Right cardiac atrium (tissue), 5 donors: ENCODE measurements at places on chromosomes 13 and 19.
A peak's percentile ranks its signal among the peaks of the same experiment; 100 is the strongest.

DNA sequence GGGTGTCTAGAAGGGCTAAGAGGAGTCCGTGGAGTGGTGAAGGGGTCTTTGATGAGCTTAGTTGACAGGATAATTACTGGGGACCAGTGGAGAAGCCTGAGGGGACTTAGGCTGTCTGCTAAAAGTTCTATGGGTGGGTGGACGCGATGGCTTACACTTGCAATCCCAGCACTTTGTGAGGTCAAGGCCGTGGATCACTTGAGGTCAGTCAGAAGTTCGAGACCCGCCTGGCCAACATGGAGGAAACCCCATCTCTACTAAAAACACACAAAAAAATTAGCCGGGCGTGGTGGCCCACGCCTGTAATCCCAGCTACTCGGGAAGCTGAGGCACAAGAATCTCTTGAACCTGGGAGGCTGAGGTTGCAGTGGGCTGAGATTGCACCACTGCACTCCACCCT lies 2.8 kb upstream of the GSK3A start:
- DNase-seq: no peak

DNA sequence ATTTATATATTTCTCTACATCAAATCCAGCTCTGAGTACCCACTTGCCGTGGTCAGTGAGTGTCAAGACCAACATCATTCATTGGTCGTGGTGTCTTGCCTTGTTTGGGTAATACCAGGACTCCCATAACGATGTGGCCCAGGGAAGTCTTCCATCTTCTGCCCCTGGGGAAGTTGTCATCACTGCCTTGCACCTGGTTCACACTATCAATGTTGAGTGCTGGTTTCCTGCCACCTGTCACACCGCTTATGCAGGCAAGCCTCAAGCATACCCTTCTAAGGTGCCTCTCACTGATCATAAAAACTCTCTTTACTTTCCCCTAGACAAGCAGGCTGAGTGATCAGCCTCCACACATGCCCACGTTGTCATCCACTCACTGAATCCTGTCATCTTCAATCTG lies 382.4 kb downstream of the KCTD12 start:
- DNase-seq: no peak

DNA sequence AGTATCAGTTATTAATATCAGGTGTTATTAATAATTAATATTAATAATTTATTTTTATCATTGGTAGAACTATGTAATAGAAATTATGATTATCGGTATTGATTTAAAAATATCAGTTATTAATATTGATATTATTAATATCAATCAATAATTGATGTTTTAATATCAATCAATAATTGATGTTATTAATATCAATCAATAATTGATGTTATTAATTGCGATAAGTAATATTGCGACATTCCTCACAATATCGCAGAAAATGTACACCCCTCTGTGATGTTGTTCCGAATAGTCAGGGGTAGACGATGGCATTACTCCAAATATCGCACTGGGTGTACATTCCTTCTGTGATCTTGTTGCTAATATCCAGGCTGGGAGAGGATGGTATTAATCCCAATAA lies 3.7 kb upstream of the RGCC start:
- DNase-seq: no peak

DNA sequence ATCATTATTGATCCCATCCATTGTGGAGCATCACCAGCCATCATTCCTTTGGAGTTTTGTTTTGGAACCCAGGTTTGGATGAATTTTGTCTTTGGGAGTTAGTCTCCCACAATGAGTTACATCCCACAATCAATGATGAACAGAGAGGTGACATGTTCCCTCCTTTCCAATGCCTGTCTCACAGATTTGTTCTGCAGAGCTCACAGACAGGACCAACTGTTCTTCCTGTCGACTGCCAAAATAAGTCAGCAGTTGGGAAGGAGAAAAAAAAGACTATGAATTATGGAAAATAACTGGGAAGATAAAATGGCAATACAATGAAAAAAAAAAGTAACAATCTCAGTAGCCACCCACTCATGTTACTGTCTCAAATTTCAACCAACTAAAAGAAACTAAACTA lies 489.1 kb downstream of the MYO16 start:
- DNase-seq: no peak

- no peak for DNase-seq
Observed at GRCh38 chr19:46218160-46218559, 11.4 kb upstream of the IGFL1 start.

- DNase-seq: peak; percentile 95
Observed at GRCh38 chr19:41218615-41219507, at the start of gene AXL. AXL (plus strand) TSS chr19:41219223; CDS start chr19:41219393, 170 bp downstream.

- no peak for DNase-seq
Observed at GRCh38 chr13:114129649-114130062, 2.8 kb downstream of the RASA3 start.

DNA sequence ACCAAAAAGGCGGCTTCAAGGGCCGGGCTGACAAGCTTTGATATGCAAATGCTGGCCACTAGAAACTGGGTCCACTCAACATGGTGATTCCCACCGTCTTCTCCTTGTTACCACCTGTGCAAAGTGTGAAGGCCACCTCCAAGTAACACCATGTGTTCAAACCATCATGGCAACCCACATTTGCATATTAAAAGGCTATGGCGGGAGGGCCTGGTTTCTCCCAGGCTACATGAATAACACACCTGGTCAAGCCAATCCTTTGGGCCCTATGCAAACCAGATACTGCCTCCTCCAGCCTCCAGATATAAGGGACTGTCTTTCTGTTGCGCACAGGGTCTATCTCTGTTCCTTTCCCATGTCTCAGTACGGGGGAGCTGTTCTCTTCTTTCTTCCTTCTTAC lies 36.6 kb upstream of the ZSCAN5A start:
- DNase-seq: no peak

- no peak for DNase-seq
Observed at GRCh38 chr13:52677823-52678222, 25.2 kb downstream of the SUGT1 start.

DNA sequence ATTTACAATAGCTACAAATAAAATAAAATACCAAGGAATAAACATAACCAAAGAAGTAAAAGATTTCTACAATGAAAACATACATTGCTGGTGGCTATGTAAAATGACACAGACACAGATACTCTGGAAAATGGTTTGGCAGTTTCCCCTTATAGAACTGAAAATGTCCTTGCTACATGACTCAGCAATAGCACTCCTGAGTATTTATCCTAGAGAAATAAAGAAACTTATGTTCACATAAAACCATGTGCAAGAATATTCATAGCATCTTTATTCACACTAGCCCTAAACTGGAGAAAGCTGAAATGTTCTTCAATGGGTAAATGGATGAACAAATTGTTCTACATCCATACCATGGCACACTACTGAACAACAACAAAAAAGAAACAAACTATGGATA lies 100.2 kb upstream of the RFC3 start:
- no peak for DNase-seq

DNA sequence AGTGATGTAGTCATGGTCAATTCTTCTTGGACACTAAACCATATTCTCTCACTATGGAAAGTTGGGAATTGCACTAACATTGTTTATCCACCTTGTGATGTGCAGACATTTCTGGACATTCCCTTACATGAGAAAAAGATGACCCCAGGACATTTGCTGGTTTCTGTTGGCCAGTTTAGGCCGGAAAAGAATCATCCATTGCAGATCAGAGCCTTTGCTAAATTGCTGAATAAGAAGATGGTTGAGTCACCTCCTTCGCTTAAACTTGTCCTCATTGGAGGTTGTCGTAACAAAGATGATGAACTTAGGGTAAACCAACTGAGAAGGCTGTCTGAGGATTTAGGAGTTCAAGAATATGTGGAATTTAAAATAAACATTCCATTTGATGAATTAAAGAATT lies at the start of gene UTP14C:
Gene UTP14C (plus strand): TSS at position 211 of the 400 bp plus-strand sequence. CDS start 4,114 bp downstream, outside the sequence.
- no peak for DNase-seq

DNA sequence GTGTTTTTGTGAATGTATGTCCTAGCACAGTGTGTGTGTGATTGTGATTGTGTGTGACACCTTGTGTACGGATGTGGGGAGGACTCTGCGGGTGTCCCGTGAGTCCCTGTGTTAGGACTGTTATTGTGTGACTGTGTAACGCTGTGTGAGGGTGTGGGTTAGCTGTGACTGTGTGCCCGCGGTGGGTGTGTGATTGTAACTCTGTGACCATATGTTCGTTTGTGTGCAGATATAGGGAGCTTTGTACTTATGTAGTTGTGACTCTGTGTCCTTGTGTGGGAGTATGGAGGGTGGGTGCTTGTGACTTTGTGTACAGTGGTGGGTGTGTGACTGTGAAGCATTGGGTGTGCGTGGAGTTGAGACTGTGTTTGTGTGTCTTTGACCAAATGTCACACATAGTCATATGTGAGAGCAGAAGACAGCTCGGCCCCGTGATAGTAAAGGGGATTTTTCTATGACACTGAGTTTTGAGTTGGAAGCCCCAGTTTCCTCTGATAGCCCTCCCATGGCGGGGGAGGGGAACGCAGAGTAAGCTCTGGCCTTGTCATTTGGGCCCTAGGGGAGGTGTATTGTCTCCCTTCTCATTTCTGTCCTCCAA lies 949 bp upstream of the ZNF260 start:
- DNase-seq: no peak

- DNase-seq: no peak
Observed at GRCh38 chr19:245457-245856, 45.7 kb downstream of the PLPP2 start.

DNA sequence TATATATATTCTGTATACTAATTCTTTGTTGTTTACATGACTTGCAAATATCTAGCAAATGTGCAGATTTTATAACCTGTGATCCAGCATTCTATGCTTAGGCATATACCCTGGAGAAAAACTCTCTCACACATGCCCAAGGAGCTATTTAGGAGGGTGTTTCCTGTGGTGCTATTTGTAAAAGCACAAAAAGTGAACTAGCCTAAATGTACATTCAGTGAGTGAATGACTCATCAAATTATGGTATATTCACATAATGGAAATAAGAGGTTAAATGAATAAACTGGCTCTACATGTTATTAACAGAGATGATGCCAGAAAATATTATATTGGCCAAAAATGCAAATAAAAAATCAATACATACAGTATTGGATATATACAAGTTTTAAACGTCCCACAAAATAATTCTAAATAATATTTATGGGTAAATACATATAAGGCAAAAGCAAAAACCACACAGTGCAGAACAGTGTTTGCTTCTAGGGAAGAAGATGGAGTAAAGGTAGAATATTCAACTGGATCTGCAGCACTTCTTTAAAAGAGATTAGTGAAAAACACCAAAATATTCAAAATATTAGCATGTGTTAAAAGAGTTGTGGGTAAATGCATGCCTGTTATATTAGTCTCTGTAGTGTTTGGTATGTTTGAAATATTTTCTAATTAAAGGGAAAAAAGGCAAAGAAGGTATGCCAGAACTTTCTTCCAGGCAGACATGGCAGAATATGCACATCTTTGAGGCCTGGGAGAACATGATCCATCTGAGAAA lies 344.7 kb downstream of the KLF5 start:
- no peak for DNase-seq

- no peak for DNase-seq
Observed at GRCh38 chr13:97027162-97027554, 32.9 kb upstream of the OXGR1 start.

DNA sequence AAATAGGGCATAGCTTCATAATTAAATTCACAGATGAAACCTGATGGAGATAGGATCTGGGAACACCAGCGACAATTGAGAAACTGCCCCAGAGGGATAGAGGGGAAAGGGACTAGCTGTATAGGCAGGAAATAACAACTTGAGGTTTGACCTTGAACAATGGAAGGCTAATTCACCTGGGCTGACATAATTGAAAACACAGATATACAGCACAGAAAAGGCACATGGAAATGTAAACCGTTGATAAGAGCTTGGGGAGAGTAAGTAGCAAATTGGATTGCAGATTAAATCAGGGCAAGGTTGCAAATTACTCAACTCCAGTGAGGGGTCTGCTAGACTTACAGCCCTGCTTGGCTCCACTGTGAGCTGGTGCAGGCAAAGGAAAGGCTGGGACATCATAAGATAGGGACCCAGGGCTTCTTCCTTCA lies 246.7 kb downstream of the DLEU7 start:
- no peak for DNase-seq

GRCh38 chr13:58587183-58587582 lies 955.6 kb downstream of the PCDH17 start:
- DNase-seq: no peak

GRCh38 chr13:29905845-29906244 lies 55.4 kb upstream of the UBL3 start:
- DNase-seq: no peak

- DNase-seq: no peak
Observed at GRCh38 chr13:82749551-82749950, 1132.7 kb downstream of the SLITRK1 start.

DNA sequence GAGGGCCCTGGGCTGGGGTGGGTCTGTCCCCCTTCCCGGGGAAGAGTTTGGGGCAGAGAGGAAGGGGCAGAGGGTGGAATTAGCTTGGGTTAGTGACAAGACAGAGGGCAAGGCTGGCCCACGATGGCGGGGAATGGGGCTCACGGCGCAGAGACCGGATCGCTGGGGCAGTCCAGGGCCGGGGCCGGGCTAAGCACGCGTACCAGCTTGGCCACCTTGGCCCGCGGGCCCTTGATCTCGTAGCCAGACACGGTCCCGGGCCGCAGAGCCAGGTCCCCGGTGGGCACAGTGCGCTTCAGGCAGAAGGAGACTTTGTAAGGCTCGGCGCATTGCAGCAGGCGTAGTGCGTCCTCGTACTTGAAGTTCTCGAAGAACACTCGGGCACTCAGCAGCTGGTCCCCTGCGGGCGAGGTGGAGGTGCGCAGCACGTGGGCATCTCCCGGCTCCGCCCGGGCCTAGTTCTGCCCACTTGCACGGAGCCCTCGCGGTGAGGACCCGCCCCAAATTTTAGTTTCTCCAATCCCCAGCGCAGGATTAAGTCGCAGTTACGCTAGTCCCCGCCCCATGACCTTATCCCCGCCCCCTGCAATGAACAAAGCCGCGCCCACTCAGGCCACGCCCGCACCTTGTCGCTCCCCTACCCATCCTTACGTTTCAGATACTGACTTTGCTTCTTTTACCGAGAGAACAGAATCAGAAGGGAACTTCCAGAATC lies 8.6 kb upstream of the HIPK4 start:
- DNase-seq: peak; percentile 54

DNA sequence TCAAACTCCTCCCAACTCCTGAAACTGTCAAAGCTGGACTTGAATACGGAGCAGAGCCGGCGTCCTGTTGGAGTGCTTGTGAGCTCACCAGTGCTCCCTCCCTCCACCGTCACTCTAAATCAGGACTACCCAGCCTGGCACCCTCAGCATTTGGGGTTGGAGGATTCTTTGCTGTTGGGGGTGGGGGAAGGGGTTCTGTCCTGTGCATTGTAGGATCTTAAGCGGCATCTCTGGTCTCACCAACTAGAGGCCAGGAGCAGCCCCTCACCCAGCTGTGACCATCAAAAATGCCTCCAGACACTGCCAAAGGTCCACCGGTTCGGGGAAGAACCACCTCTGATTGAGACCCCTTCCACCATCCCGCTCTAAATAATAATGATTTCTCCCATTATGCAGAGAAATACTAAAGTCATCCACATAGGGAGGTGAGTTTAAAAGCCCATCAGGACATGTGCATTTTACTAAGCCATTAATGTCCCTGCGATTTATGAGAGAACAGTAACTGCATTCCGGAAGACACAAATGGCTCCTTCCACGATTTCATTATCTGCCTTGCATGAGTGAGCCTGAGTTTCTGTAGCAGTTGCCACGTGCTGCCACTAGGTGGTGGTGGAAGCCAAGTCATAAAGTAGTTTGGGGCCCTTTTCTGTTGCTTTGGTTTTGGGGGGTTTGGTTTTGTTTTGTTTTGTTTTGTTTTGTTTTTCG lies 16.1 kb upstream of the USP29 start:
- peak; percentile 84 for DNase-seq

GRCh38 chr13:58633226-58633625 lies 1001.7 kb downstream of the PCDH17 start:
- no peak for DNase-seq
